ENCODE measurements at places on chromosomes 1 and 21.

DNA sequence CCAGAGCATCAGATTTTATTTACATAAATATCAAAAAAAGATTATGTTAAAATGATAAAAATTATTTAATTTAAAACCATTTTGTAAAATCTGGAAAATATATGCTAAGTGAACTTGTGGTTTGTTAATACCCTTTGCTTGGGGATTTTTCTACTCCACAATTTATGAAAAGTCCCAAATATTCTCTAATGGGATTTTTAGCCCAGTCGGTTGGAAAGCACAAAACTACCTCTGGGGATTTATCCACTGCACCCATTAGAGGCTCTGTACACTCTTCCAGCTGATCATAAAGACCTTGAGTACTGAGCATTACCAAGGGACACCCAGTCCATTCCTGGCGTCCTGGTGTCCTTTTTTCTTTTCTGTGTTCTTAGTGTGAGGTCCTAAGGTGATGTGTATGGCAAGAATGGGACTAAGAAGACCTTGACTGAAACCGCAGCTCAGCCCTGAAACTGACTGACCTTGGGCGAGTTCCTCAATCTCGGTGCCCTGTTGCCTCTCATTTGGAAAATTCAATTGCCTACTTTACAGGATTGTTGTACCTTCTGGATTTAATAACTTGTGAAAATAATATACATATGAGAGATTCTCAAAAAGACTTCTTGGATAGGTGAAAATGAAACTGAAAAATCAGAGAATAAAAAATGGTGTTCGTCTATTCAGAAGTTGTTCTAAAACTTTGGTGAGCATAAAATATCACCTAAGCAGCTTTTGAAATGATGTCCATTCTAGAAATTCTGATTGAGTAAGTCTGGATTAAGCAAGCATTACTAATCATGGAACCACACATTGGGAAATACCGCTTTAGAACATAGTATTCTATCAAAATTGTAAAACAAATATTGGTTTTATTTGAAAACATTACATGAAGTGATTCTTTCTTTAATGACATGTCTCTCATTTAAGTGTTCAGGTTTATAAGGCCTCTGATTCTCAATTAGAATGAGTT is 21.5 kb upstream of the SAMSN1 start:
- no peak for DNase-seq

- no peak for DNase-seq
Observed at GRCh38 chr1:231512147-231512698, 16.2 kb upstream of the TSNAX start.

GRCh38 chr1:46513536-46513935 is 23.9 kb downstream of the DMBX1 start:
- no peak for DNase-seq

DNA sequence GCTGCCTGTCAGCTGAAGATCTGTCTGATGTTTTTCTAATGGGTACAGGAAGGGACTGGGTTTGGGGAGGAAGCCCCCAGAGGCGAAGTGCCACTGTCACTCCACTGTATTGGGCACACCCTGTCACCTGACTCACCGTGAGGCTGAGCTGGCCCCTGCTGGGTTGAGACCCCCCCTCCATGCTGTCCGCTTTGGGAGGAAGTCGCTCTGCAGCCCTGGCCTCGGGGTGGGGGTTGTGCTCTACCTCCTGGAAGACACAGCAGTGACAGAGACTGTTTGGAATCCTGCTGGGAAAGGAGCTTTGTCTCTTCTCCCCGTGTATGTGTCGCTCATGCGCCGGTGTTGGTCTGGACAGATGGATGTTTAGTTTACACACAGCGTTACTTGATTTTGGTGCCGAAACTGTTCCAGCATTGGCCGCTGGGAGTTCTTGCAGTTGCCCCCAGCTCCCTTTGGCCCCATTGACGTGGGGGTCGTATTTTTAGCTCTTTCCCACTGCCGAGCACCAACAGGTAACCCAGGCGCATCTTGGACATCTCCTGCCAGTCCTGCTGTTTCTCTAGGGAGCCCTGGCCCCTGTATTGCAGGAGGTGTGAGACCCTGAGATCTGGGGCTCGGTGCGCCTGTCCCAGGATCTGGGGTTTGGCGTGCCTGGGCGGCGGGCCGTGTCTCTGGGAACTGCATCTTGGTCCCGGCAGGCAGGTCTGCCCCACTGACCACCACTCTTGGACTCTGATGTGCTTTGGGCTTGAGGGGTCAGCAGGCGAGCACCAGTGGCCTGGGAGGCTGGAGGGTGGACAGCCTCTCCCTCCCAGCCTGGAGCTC is 30.3 kb downstream of the SLX9 start:
- no peak for DNase-seq

DNA sequence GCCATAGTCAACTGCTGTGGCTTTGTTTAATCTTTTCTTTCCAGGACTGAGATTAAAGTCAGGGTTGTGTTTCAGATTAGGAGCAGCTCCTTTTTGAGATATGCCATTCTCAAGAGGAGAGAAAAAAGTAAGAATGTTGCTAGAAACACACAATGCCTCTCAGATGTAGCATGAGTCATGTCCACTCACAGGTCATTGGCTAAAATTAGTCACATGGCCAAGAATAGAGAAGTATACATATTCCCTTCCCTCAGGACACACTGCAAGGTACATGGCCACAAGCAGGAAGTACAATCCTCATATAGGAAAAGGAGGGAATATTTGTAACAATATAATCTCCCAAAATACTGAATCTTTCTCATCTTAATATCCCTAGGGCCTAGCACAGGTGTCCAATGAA is 141.9 kb upstream of the PTBP2 start:
- DNase-seq = no peak

- DNase-seq = peak; percentile 81
Observed at GRCh38 chr1:31182352-31182751, 57.3 kb downstream of the NKAIN1 start.

DNA sequence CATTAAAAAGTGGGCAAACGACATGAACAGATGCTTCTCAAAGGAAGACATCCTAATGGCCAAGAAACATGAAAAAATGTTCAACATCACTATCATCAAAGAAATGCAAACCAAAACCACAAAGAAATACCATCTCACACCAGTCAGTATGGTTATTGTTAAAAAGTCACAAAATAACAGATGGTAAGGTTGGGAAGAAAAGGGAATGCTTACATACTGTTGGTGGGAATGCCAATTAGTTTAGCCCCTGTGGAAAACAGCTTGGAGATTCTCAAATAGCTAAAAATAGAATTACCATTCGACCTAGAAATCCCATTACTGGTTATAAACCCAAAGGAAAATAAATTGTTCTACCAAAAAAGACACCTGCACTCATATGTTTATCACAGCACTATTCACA is 369.4 kb downstream of the KCNH1 start:
- peak; percentile 61 for DNase-seq

DNA sequence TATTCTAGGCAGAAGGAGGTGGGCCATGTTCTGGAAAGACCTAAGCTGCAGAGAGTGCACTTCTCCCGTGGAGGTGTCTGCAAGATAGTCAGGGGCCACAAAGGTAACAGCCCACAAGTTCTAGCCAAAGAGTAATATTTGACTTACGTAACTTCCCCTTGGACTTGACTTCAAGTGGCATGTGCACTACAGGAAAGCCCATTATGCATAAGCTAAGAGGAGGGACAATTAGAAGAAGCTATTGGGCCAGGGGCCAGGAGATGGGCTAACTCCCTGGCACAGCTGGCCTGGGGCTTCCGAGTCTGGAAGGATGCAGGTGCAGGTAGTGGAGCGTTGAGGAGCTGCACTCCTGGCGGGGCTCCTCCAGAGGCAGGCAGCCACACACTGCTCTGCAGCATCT is 58.3 kb downstream of the ERG start:
- no peak for DNase-seq

- no peak for DNase-seq
Observed at GRCh38 chr1:48718116-48718630, 58.5 kb downstream of the BEND5 start.

GRCh38 chr1:213094446-213094845 is 43.4 kb downstream of the RPS6KC1 start:
- no peak for DNase-seq

DNA sequence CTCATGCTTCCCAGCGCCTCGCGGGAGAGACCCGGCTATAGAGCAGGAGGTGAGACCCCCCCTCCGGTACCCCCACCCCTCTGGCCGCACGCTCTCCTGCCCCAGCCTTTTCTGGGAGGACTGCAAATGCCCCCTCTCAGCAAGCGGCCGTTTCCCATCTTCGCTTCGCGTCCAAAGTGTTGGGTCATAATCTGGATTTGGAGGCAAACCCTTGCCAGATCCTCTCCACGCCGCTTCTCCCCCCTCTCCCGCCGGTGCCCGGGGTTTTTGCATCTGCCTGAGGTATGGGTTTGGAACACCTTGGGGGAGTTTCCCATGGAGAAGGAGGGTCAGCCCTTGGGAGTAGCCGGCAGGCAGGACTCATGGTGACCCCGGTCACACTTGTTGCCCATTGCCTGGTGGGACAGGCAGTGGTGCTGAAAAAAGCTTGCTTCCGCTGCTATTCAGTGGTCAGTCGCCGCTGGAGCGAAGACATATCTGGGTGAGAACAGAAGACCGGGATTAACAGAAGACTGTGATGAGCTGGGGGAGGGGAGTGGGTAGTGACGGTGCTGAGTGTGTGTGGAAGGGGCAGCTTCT is 935 bp downstream of the KCNK2 start:
- DNase-seq = no peak

- no peak for DNase-seq
Observed at GRCh38 chr21:34201001-34201400, 127.6 kb downstream of the MRPS6 start.

DNA sequence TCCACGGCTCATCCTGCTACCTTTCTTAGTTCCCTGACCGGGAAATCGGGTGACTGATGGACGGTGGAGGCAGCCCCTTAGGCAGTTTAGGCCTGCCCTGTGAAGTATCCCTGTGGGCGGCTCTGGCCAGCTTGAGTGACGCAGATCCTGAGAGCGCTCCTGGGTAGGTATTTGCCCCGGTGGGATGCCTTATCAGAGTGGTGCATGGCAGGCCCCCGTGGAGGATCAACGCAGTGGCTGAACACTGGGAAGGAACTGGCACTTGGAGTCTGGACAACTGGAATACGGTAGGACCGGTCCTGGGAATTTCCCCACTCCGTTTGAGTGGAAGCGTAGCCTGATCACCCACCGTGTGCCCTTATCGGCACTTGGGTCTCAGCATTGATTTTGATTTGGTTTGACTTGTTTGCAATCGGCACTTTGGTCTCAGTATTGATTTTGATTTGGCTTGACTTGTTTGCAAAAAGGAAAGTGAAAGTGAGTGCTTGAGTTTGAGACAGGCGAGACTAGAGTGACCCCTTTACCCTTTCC is 15.2 kb downstream of the PLA2G2F start:
- no peak for DNase-seq

- no peak for DNase-seq
Observed at GRCh38 chr21:43667191-43667904, 8.0 kb downstream of the RRP1B start.

- no peak for DNase-seq
Observed at GRCh38 chr1:177556163-177556562, 385.4 kb downstream of the BRINP2 start.

DNA sequence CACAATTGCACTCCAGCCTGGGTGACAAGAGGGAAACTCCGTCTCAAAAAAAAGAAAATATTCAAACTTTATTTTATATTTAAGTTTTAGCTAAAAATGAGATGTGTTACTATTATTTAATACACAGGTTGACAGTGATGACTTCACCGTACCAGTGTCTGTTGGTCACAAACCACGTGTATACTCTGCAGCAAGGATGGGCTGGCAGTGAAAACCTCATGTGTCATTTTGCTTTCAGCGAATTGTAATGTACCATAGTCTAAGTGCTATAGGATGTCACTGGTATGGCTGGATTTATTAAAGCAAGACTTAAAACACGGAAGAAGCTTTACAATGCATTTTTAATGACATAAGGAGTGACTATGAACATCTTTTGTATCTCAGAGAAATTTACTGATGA is 28.1 kb upstream of the NHLH2 start:
- no peak for DNase-seq

- no peak for DNase-seq
Observed at GRCh38 chr1:228540161-228540917, 53.2 kb downstream of the RNF187 start.

DNA sequence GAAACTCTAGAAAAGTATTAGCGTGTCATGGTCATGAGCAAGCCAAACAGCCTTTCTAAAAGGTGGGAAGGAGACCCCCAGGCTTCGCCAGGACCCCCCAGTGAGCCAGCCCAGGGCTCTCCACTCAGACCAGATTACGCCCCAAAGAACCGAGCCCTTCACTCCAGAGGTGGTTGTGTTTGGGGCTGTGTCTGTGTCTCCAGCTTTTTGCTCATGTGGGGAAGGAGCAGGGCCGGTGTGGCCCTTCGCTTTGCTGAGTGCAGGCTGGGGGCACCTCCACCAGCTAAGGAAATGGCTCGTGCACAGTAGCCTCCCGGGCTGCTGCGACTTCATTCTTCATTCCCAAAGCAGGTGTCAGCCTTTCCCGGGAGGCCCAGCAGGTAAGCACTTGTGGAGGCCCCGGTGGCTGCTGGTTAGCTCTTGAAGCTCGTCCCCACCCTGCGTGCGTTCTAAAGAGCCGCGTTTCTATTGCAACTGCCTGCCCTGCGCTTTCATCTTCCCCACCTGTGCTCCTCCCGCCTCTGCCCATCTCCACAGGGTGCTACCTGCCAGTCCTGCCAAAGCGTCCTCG is 531 bp downstream of the TSPEAR start:
- DNase-seq = no peak

DNA sequence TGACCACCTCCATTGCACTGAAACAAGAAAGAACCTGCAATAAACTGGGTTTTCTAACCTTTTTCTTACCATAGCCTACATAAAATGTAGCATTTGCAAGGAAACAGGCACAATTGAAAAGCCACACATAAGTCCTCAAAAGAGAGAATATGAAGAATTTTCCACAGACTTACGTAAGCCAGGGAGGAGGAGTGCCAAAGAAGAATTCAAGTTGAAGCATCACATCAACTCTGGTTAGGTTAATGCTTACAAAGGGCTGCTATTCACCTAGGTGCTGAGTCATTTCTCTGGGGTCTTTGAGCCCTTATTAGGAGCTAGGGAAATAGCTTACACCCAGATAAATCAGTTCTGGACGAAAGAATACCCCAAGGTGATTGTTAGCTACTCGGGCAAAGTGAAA is 9.6 kb downstream of the OSCP1 start:
- no peak for DNase-seq

DNA sequence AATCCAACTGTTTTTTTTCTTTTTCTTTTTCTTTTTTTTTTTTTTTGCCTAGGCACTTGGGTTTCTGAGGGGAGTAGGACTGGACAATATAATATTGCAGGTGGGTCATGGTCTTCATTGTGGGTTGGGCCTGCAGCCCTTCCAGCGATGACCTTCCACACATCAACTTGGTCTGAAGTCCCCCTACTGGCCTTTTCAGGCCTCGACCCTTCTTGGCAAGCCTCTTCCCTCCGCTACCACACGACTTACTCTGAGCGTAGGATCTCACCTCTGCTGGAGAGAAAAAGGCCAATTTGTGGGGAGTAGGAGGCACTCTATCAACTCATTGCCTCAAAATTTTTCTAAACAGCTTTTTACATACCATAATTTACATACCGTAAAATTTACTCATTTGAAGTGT is 51.1 kb upstream of the GRIK3 start:
- DNase-seq = no peak

- peak; percentile 96 for DNase-seq
Observed at GRCh38 chr1:3900150-3900968, at the start of gene C1orf174. TSS of gene C1orf174 (minus strand) at chr1:3900272. CDS start at chr1:3900186, 86 bp downstream.
